GM12891 (cell line): ENCODE measurements at places on chromosomes 12 and 14.

- DNase-seq = no peak
Measured at GRCh38 chr14:58816416-58817115, 178.8 kb downstream of the DACT1 start.

DNA sequence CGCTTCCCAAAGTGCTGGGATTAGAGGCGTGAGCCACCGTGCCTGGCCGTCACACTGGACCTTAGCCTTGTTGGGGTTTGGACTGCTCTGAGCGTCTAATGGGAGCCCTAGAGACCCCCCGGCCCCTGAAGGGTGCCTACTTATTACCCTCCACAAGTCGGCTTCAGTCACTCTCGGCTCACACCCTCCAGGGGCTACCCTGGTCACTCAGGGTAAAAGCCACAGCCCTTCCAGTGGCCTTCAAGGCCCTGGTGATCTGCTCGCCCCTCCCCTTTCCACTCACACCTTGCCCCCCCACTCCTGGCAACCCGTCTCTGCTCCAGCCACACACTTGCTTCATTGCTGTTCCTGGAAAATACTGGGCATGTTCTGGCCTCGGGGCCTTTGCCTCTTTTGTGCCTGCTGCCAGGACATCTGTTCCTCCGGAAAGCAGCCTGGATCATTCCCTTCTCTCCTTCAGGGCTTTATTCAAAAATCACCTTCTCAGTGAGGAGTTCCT lies 3.6 kb upstream of the MORN3 start:
- no peak for DNase-seq

DNA sequence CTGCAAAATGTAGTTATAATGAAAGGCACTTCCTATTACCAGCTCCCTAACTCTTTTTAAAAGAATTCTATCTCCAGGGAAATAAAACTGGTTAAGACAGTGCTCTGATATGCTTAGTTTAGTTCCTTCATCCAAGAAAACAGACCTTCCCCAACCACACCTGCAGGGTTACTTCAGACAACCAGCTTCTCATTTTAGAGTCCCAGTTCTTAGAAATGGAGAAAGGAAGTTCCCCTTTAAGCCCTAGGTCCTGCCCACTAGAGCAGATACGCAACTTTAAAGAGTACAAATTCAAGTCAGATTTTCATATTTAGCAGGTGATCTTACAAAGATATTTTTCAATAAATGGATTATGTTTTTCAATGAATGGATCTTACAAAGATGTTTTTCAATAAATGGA lies 4.4 kb upstream of the WSB2 start:
- DNase-seq = no peak

GRCh38 chr14:93725002-93725582 lies 63.2 kb downstream of the PRIMA1 start:
- no peak for DNase-seq

GRCh38 chr12:5492562-5492961 lies 60.7 kb downstream of the NTF3 start:
- DNase-seq = no peak

- DNase-seq = no peak
Measured at GRCh38 chr12:132253698-132254480, 75.5 kb downstream of the GALNT9 start.

- no peak for DNase-seq
Measured at GRCh38 chr12:34119366-34119765, 97.1 kb downstream of the ALG10 start.

GRCh38 chr12:31845613-31846322 lies 113.4 kb upstream of the RESF1 start:
- no peak for DNase-seq

DNA sequence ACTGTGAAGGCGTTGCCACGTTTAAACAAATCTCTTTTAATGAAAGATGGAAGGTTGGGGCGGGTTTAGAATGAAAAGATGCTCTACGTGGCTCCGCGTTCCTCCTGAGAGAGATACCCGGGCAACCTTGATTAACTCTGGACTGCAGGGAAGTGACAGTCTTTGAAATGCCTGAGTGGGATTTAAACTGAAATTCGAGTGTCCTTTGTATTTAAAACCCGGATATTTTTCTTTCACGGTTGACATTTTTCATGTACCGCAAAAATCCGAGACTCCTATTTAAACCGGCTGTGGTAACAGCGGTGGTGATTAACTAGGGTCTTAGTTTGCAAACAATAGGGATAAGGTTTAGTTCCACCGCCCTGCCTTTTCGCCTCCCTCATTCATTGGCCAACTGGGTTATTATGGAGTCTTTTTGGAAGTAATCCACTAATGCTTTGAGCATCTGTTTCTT lies 707 bp downstream of the G2E3 start:
- peak; percentile 7 for DNase-seq

DNA sequence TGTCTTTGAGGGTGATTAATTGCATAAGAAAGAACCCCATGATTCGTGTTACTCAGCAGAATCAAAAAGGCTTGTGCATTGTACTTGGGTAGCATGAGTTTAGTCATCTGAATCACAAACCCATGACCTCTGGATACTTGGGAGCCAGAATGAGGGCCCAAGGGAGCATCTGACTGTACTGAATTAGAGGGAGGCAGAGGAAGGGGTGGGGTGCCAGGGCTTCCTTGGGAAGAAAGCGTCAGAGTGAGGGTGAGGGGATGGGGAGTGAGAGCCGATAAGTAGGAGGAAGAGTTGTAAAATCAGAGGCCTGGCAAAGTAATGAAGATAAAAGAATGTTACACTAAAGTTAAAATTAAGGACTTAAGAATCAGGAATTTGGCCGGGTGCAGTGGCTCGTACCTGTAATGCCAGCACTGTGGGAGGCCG lies 29.8 kb downstream of the GPRC5D start:
- no peak for DNase-seq

DNA sequence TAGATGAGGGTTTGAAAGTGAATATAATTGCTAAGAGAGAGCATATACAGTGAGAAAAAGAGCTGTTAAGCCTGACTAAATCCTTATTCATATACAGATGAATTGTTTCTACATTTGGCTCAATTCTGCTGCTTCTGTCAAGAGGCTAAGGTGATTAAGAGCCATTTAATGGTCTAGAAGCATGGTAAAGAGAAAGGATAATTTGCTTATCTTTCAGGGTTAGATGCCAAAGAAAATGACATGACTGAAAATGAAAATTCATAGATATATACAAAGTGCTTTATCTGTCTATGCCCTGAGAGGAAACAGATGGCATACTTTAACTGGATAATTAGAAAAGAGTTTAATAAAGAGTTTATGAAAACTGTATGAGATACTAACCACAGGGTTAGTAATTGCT lies 834.9 kb downstream of the SLC6A15 start:
- no peak for DNase-seq

DNA sequence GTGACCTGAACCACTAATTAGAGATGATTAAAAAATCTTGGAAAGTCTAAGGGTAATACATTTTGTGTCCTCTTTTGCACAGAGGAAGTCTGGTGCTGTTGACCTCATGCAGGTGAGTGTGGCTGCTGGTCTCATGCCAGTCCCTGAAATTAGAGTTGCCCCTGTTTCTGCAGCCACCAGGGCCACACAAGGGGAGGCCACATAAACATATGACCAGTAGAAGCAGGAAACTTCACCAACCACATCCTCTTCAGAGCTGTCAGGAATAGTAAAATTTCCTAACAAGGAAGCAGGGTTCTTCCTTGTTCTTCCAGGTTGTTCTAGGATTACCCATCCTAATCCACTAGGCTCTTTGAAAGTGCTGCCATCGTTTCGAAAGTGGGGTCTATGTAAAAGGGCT lies 28.3 kb downstream of the PSMA6 start:
- no peak for DNase-seq

DNA sequence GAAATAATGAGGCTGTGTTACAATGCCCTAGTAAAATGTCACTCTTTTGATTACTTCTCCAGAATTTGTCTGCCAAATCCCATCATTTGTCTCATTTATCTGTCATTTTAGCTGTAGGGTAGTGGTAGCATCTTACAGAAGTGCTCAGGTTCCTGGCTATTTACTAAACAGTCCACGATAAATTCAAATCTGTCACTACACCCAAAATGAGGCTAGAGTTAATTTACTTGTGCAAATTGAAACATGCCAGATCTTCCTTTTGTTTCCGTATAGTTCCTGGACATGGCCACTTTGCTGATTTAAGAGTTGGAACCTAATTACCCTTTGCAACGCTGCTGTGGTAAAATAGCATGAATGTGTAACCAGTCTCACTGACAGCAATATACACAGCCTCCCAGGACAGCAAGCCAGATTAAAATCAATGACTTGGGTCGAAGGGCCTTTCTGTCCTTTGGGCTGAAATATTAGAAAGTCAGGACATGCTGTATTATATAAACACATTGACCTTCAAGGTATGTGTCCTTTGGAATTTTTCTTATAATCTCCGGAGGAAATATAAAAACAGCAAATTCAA lies 485.4 kb downstream of the MDGA2 start:
- no peak for DNase-seq
